Bronchial epithelial cell (primary cell): ENCODE measurements at places on chromosomes 6 and 20. TPM values are rescaled to one million over a fixed set of nuclear protein-coding genes. Genes with fewer than 3 reads are reported as not detected.

GRCh38 chr6:41781366-41781730, 766 bp downstream of the PRICKLE4 start:
- no peak for DNase-seq

- DNase-seq: peak; percentile 40
Measured at GRCh38 chr20:44660581-44660980, 9.1 kb upstream of the ADA start.

Gene MTFR2
- total RNA-seq: 0.51 and 0.79 TPM in 2 replicates

Gene ALDH8A1
- total RNA-seq: 1.1 and 1.8 TPM in 2 replicates

Gene SLC17A9
- total RNA-seq: 0.13 and 0.53 TPM in 2 replicates

DNA sequence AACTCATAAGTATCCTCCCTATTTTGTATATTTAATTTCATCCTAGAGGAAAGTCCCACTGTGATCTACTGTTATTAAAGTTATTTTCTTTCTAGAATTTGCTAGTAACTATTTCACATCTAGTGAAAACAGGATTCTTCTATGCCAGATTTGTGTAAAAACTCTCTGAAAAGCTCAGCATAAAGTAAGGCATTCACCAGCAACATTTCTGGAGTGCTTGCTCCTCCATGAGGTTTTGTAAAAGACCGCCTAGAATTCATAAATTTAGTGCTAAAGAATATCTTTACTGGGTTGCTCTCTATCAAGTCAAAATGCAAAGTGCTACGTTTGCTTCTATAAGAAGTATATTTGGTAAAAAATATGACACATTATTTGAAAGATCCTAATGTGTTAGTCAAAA, 173.5 kb upstream of the IRAK1BP1 start:
- no peak for DNase-seq

Gene ARMH2
- not detected in 2 replicates for total RNA-seq

GRCh38 chr20:1987826-1988225, 6.0 kb downstream of the PDYN start:
- no peak for DNase-seq

DNA sequence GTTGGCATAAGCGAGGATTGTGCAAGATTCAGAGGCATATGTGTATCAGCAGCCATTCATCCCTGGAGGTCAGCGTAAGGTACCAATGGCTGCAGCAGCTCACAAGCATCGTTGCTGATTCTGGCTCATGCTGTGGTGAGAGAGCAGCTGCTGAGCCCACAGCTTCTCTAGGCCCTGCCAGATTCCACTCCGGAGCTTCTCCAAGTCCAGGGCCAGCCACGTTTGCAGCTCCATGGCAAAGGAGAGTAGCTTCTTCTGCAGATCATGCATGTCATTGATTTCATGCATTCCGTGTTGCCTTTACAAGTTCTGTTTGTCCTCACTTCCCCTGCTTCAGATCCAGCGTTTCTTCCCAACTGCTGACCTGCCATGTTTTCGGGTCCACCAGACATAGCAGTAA, 474.8 kb upstream of the ID4 start:
- no peak for DNase-seq

- peak; percentile 49 for DNase-seq
Measured at GRCh38 chr6:36769676-36770499, 69.4 kb downstream of the CPNE5 start.

- no peak for DNase-seq
Measured at GRCh38 chr20:17935186-17935585, 33.4 kb downstream of the SNX5 start.

Gene PTGIS
- 0.13 and 4.7 TPM in 2 replicates for total RNA-seq

Gene WFDC6
- total RNA-seq: not detected in 2 replicates

Gene MBOAT1
- 16.3 and 18.8 TPM in 2 replicates for total RNA-seq

Gene TGM2
- total RNA-seq: 0.51 and 5.5 TPM in 2 replicates

DNA sequence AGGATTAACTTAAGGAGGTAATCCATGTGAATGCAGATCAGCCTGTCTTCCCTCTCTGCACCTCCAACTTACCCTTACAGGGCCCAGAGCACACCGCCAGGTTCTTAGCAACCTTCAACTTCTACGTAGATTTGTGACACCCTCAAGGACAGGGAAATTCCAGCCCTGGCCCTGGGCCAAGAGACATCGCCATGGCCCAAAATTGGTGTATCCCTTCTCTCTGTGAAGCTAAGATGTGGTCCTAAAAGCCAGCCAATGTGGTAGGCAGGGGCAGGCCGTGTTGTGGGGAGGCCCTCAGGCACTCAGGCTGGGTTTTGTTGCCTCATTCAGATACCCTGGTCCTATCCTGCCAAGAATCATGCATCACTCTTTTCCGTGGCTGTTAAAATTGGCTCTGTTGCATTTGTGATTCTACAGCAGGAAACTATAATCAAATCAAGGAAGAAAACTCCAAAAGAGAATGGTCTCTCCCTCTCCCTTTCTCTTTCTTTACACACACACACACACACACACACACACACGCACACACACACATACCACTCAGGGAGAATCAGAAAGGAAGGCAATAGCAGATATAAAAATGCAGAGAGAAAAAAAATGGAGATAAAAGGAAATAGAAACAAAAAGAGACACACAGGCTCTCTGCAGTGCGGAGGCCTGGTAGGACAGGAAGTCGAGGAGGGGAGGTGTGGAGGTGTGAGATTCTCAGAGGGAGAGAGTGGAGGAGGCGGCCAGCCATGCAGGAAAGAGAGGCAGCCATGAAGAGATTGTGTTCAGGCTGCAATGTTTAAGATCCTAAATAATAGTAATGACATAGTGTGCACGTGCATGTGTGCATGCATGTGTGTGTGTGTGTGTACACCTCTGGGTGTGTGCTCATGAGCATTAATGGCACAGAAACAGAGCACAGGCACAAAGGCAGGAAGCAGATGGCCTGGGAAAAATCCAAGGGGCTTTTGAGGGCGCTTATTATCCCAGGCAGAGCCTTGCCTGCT, 201.8 kb upstream of the LRFN2 start:
- no peak for DNase-seq

Gene RPP21
- total RNA-seq: 29.0 and 45.2 TPM in 2 replicates

DNA sequence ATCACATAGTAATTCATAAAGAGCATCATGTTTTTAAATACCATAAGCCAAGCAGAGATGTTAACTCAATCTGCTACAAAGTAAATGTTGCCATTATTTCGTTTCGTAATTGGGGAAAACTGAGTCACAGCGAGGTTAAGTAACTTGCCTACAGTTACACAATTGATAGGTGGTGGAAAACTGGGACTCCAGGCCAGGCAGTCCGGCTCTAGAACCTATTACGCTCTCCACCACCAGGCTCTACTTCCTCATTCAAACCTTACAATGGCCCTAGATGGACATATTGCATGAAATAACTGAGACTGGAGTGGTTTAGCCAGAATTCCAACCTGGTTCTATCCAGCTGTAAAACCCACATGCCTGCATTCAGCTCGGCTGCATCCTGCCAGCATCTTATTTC, 58.2 kb downstream of the LINC00237 start:
- no peak for DNase-seq

DNA sequence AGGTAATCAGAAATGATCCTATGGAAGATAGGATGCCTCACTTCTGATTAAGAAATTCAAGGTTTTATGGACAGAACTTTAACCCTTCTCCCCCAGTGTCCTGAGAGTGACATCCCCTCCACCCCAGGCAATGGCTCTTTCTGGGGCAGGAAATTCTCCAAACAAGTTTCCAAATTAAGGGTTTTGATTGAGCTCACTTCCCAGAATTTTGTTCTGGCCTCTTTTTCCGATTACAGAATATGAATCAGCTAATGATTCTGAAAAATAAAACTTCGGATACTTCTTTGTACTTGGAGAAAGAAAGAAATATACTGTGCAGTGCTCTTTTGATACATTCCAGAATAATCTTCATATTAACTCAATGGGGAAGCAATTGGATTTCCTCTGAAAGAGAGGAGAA, 32.8 kb upstream of the TASP1 start:
- DNase-seq: no peak

Gene DDRGK1
- total RNA-seq: 57.6 and 72.7 TPM in 2 replicates

DNA sequence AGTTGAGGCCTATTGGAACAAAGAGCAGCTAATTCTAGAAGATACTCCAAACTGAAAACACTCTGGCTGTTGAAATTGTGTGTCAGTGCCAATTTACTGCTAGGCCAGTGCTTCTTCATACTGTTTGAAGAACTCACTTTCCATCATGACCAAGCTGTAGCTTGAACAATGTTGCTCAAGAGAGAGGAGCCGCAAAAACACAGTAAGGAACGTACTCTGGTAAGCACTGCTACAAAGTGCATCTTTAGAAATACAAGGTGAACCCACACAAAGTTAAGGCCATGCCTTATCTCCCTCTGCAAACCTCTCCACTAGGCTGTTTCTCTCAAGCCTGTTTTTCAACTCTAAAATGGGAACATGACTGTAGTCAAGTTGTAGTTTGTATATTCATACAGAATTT, 74.5 kb upstream of the TULP1 start:
- no peak for DNase-seq
